ENCODE measurements at places on chromosomes 5 and 9.
A peak's percentile ranks its signal among the peaks of the same experiment; 100 is the strongest.

DNA sequence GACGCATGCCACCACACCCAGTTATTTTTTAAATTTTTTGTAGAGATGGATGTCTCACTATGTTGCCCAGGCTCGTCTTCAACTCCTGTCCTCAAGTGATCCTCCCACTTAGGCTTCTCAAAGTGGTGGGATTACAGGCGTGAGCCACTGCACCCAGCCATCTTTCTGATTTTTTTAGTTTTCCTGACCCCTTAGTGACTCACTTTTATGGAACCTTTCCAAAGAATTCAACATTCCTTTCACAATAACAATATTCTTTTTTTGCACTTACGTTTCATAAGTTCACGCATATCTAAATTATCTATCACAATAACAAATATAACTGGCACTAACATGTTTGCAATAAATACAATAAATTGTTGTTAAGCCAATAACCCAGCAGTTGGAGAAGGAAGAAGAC lies 8.5 kb downstream of the ELOVL7 start:
- DNase-seq, result no peak

- peak; percentile 3 for DNase-seq
Observed at GRCh38 chr5:28473531-28474107, 1435.2 kb upstream of the CDH9 start.

- no peak for DNase-seq
Observed at GRCh38 chr5:115892021-115892420, 50.3 kb downstream of the AP3S1 start.

- DNase-seq, result no peak
Observed at GRCh38 chr5:67549947-67550346, 353.3 kb upstream of the CD180 start.
